ENCODE measurements at places on chromosomes 2 and 18. TPM values are rescaled to one million over a fixed set of nuclear protein-coding genes. Genes with fewer than 3 reads are reported as not detected.

The SLC9A2 gene
- 0.78 TPM for total RNA-seq

The CFC1 gene
- total RNA-seq: not detected

The SLC14A1 gene
- 0.25 TPM for total RNA-seq

The PSMA8 gene
- not detected for total RNA-seq

The QPCT gene
- total RNA-seq: 6.6 TPM

The KCNS3 gene
- total RNA-seq: 5.1 TPM

The CTNNA2 gene
- not detected for total RNA-seq

The ELOA2 gene
- total RNA-seq: not detected

The MLPH gene
- 0.63 TPM for total RNA-seq

The TWIST2 gene
- 24.1 TPM for total RNA-seq

The AQP12A gene
- total RNA-seq: not detected

The CELF4 gene
- not detected for total RNA-seq

The SCN1A gene
- not detected for total RNA-seq

The TMEM163 gene
- total RNA-seq: not detected

The KIAA2012 gene
- total RNA-seq: not detected

The MTCL1 gene
- total RNA-seq: 28.8 TPM

The CARF gene
- 2.4 TPM for total RNA-seq

The FRZB gene
- not detected for total RNA-seq

The PCGF1 gene
- 27.5 TPM for total RNA-seq

The RELCH gene
- total RNA-seq: 16.6 TPM

The CRYBA2 gene
- not detected for total RNA-seq

The RIT2 gene
- not detected for total RNA-seq

The FAM117B gene
- 3.0 TPM for total RNA-seq

The LMAN2L gene
- total RNA-seq: 16.4 TPM

The KDM3A gene
- total RNA-seq: 11.1 TPM

The GKN2 gene
- total RNA-seq: not detected

The KCNK3 gene
- not detected for total RNA-seq

The ALPP gene
- total RNA-seq: not detected

The PTH2R gene
- not detected for total RNA-seq

The SLC16A14 gene
- 0.92 TPM for total RNA-seq
